ENCODE measurements at places on chromosomes 16 and 17. TPM values are rescaled to one million over a fixed set of nuclear protein-coding genes. Genes with fewer than 3 reads are reported as not detected.

PRSS27 gene
- total RNA-seq = 0.37 TPM

CNTNAP4 gene
- total RNA-seq = under 0.01 TPM

XYLT1 gene
- total RNA-seq = 70.6 TPM

PRSS22 gene
- not detected for total RNA-seq

CDIP1 gene
- total RNA-seq = 7.0 TPM

MEIOB gene
- not detected for total RNA-seq

BEAN1 gene
- total RNA-seq = 0.73 TPM

SLC6A2 gene
- not detected for total RNA-seq

UTS2R gene
- not detected for total RNA-seq

SLC16A11 gene
- total RNA-seq = 0.20 TPM

NOD2 gene
- total RNA-seq = under 0.01 TPM

SEPTIN12 gene
- total RNA-seq = not detected

CA7 gene
- not detected for total RNA-seq

PRSS8 gene
- not detected for total RNA-seq

TMEM106A gene
- 4.5 TPM for total RNA-seq

HS3ST3A1 gene
- total RNA-seq = 9.9 TPM
